Stimulated activated CD8-positive, alpha-beta memory T cell treated with anti-CD3 and anti-CD28 coated beads, Interleukin-4, amount 100 ng/mL, for 1 hour (primary cell): ENCODE measurements at places on chromosomes 11 and 22.

- no peak for DNase-seq
Observed at GRCh38 chr11:103878646-103879045, 157.8 kb upstream of the DDI1 start.

- no peak for DNase-seq
Observed at GRCh38 chr11:87368858-87369480, 331.2 kb downstream of the TMEM135 start.

GRCh38 chr11:34827228-34827627, 89.0 kb downstream of the APIP start:
- DNase-seq, result no peak

DNA sequence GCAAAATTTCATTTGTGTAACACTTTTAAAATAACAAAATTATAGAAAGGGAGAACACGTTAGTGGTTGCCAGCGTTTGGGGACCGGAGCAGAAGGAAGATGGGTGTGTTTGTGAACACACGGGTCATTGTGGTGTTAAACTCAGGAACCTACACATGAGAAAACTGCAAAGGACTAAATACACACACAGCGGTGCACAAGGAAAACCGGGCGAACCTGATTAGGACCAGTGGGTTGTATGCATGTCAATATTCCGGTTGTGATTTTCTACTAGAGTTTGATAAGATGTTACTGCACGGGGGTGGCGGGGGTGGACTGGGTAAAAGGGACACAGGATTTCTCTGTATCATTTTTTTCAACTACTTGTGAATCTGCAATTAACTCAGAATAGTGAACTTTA, 351.2 kb downstream of the OPCML start:
- no peak for DNase-seq

DNA sequence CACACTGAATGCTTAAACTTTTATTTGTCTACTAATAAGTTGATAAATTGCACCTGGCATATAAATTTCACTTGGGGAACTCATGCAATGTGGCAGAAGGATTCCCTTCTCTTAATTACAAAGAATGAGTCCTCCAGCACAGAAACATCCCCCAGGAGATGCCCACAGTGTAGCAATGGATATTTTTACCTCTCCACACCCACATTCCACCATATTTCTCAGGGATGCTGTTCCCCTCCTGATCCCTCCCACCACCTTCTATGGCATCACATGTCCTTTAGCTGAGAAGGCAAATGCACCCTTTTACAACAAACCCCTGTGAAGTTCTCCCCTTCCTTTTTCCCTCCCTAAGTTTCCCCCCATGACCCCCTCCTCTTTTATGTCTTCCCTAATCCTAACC, 56.1 kb upstream of the UBASH3B start:
- no peak for DNase-seq
